GM23338 (cell line): ENCODE measurements at places on chromosomes 5 and 9. TPM values are rescaled to one million over a fixed set of nuclear protein-coding genes. Genes with fewer than 3 reads are reported as not detected.
A peak's percentile ranks its signal among the peaks of the same experiment; 100 is the strongest.

DNA sequence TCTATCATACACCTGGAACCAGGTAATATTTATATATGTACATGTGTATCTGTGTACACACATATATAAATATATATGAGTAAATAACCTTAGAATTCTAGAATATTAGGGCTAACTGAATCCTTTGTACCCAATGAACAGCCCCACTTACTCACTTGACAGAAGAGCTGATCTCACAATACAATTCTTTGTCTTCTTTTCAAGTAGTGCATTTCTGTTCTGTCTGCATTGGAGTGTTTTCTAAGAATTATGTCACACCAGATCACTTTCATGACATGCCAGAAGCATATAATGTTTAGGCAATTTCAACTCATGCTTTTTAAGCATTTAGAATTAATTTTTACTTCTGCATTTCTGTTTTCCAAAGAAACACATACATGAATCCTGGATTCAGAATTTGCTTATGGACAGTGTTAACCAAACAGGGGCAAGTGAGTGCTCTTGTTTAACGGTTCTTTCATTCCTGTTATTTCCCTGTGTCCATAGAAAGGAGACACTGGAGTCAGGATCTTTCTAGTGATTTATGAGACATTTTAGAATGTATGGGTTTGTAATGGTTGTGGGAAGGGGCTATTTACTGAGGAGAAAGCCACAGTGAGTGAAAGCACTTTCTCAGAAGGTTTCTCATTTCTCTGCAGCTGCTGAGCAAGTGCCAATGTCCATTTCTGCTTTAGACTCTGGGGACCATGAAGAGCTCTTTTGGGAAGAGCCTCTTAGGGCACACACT is 123.2 kb downstream of the RMI1 start:
- no peak for DNase-seq

Gene ST8SIA4
- polyA plus RNA-seq, result 0.11 and 0.35 TPM in 2 replicates

- no peak for DNase-seq
Measured at GRCh38 chr9:102507044-102507687, 488.0 kb upstream of the CYLC2 start.

DNA sequence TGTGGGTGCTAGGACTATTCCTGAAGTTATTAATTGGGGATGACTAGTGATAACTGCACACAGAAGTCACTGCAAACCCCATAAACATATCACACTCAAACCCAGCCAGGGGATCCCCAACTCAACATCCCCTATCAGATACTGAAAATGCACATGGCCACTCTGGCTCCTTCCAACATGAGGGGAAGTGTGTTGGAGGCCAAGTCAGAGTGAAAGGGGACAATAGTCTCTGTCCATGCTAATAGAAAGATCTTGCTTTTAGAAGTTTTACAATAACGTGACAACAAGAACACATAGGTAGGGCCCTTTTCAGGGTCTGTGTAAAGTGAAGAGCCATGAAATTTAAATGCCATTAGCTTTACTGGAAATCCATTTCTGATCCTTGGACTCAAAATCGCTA is 98.8 kb upstream of the SEMA6A start:
- DNase-seq, result no peak

Gene SHISAL2B
- 21.1 and 24.4 TPM in 2 replicates for polyA plus RNA-seq

DNA sequence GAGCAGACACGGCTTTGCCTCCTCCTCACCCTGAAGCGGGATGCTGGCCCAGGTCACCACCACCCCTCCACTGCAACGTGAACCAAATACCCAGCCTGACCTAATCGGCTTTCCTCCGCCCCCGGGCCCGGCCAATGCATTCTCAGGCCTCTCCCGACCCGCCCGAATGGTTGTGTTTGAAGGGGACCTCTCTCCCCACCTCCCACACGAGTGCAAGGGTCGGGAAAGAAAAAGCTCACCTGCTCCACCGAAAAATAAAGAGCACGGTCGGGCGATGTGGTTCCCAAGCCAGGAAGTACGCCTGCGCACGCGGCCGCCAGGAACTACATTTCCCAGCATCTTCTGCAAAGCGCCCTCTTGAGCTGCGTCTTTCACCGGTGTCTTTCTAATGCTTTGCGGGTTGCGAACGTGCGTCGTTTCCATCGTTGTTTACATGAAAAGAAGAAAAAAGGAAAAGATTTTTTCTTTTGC is at the start of gene ZNF883:
Gene ZNF883, minus strand, starts transcription at position 282 of the 471 bp plus-strand sequence.
- peak; percentile 92 for DNase-seq

DNA sequence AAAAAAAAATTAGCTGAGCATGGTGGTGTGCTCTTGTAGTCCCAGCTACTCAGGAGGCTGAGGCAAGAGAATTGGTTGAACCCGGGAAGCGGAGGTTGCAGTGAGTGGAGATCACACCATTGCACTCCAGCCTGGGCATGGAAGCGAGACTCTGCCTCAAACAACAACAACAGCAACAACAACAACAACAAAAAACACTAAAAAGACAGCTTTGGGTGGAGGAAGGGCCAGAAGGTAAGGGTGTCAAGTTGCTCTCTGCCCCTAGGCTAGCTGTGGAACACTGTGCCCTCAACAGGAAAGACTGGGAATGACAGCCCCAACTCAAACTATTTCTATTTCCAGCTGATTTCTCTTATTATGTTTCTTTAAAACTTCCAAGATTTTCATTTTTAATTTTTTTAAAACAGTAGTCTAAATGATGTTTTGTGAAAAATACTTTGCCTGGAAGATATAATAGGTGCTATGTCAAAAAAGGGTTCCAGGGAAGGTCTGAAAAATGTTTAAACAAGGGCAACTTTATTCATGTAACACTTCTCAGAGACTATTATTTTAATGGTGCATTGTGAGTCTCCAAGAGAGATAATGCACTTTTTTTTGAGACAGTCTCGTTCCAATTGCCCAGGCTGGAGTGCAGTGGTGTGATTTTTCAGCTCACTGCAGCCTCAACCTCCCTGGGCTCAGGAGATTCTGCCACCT is 29.9 kb downstream of the CLINT1 start:
- DNase-seq, result peak; percentile 78
